ENCODE measurements at places on chromosomes 5 and 9.
A peak's percentile ranks its signal among the peaks of the same experiment; 100 is the strongest.

DNA sequence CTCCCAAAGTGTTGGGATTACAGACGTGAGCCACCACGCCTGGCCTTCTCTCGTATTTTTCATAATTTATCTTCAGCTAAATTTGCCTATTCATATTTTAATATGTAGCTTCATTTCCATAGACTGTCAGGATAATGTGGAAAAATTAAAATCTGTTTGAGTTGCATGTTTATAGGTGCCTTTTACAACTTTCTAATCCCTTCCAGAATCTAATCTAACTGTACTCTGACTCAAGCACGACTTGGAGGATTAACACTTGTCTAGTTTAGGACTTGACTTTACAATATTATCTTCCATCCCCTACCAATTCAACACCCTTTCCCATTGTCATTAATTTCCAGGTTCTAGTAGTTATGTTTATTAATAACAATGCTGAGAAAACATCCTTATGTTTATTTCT, 1761.5 kb downstream of the MAT2B start:
- no peak for DNase-seq

- DNase-seq = no peak
These were observed 45.5 kb downstream of the IL31RA start for GRCh38 chr5:55896663-55897062.

DNA sequence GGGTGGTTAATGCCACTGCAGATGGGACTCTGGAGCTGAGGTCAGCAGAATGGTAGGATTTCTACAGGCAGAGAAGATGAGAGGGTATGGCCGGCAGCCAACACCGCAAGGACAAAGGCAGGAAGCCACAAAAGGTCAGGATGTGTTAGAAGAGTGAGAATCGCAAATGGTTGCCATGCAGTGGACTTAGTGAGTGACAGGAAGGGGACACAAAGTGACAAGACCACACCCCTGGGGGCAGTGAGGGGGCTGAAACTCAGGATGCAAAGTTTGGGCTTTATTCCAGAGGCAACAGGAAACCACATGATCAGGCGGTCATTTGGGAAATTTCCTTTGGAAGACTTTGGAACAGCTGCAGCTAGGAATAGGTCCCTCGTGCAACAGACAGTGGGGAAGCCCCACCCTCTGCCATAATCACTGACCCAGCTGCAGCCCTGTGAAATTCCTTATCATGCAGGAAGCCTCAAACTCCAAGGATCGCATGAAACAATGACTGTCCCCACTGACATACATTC, 14.2 kb upstream of the CCDC180 start:
- DNase-seq = peak; percentile 12

GRCh38 chr9:130908146-130908877, 11.7 kb upstream of the QRFP start:
- no peak for DNase-seq

DNA sequence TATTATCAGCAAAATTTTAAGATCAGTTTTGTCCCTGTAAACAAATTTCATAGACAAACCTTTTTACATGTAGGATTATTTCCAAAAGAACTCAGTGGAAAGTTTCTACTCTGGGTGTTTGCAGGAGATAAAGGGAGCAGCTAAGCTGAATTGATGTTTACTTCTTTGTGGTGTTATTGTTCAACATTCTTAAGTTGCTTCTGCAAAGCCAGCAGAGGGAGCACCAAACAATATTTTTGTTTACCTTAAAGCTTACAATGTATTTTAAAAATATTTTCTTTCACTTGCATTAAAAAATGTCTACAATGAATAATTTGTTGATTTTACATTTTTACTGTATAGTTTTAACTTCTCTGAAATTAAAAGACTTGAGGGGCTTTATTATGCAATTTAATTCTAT, 135.4 kb downstream of the ATG10 start:
- peak; percentile 60 for DNase-seq

GRCh38 chr9:33161011-33161588, 6.0 kb downstream of the B4GALT1 start:
- DNase-seq = peak; percentile 93

DNA sequence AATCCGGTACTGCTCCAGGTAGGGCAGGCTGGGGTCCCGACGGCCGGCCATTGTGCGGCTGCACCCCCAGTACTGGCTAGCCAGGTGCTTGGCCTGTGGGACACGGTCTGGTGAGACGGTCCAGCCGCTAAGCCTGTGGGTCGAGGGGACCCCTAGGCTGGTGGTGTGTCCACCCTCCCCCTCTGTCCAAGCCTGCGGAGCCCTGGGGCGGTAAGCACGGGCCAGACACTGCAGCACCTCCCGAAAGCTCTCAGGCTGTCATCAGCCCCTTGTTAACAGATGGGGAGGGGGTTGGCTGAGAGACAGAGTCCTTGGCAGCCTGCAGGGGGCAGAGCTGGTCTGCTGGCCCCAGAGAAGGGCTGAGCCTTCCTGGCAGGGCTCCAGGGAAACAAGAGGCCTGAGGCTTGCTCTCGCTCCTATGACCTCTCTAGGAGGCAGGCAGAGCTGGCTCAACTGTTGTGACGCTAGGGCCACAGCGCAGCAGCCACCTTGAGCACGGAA, 11.8 kb upstream of the MRNIP start:
- no peak for DNase-seq

GRCh38 chr5:75571547-75571946, 39.7 kb upstream of the ANKDD1B start:
- no peak for DNase-seq

GRCh38 chr5:5986492-5987178, 391.7 kb downstream of the MED10 start:
- no peak for DNase-seq

DNA sequence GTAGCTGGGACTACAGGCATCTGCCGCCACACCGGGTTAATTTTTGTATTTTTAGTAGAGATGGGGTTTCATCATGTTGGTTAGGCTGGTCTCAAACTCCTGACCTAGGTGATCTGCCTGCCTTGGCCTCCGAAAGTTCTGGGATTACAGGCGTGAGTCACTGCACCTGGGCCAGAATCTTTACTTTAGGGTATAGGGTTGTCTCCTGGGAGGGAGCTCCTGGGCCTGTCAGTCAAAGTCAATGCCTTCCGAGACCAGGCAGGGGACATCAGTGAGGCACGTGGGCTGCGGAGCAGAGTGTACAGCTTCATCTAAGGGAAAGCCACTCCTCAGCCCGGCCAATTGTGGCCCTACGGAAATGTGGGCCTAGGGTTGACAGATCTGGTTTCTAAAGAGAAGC, 108.6 kb downstream of the FGF18 start:
- no peak for DNase-seq

- peak; percentile 51 for DNase-seq
These were observed 31.0 kb upstream of the SLC1A3 start for GRCh38 chr5:36575361-36575781.

DNA sequence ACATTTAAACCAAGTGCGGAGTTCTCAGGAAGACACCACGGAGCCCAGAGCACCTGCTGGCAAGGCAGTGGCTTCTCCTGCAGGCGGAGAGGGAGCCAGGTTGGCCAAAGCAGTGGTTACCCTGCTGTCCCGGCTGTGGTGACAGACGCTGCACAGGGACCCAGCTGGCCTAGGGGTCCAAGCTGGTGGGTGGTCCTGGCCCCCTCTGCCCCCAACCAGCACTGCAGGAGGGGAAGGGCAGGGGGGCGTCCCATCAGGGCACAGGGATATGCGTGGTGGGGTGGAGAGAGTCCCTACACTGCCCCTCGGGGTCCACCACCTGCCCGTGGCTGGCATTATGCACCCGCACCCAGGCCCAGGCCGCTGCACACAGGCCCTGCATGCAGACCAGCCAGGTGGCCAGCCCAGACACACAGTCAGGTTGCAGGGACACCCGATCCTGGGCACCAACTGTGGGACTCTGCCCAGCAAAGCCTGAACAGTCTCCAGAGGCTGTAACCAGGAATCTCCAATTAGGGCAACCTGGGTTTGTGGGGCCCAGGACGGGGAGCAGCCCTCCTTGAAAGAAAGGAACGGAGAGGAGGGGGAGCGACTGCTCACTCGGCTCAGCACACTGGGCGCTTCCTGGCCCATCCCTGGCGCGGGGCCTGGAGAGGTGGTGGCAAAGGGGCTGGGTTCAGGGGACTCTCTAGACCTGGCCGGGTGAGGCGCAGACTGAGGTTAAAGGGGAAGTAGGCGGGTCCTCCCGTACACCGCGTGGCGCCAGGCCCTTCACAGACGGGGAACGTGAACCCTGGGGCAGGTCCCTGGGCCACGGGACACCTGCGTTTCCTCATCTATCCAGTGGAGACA, 46.3 kb downstream of the NACC2 start:
- no peak for DNase-seq

GRCh38 chr9:133137451-133138231, 16.6 kb upstream of the RALGDS start:
- DNase-seq = no peak

- no peak for DNase-seq
These were observed 303.6 kb upstream of the ZNF608 start for GRCh38 chr5:125049721-125050702.

DNA sequence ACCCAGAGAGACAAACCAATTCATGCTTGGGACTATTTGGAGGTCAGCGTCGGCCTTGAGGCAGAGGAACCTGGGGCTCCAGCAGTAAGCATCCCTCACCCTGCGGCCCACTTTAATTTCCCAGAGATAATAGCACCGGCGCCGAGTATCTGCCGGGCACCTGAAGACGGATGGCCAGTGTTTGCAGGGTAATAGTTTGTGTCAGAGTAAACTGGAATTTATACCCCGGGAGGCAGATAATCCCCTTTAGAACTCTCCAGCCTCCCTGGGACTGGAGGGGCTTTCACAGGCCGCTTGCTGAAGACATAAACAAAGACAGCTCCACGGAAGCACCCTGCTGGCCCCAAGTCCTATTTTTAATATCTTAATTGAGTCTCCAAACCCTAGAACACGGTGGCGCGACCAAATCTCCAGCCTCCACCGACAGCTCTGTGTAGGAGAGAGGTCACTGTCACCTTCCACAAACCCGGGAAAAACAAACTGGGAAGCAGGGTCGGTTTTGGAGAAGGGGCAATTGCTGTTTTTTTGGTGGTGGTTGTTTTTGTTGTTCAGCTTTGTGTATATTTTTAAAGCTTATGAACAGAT, 17.4 kb upstream of the FCN1 start:
- DNase-seq = no peak

- no peak for DNase-seq
These were observed 257.6 kb downstream of the FBXL7 start for GRCh38 chr5:15757619-15758018.

GRCh38 chr9:83204047-83204446, 141.1 kb upstream of the RASEF start:
- no peak for DNase-seq

GRCh38 chr9:7859701-7860334, 60.2 kb upstream of the DMAC1 start:
- DNase-seq = no peak

- DNase-seq = peak; percentile 26
These were observed 28.5 kb upstream of the CDK5RAP2 start for GRCh38 chr9:120608421-120608820.

DNA sequence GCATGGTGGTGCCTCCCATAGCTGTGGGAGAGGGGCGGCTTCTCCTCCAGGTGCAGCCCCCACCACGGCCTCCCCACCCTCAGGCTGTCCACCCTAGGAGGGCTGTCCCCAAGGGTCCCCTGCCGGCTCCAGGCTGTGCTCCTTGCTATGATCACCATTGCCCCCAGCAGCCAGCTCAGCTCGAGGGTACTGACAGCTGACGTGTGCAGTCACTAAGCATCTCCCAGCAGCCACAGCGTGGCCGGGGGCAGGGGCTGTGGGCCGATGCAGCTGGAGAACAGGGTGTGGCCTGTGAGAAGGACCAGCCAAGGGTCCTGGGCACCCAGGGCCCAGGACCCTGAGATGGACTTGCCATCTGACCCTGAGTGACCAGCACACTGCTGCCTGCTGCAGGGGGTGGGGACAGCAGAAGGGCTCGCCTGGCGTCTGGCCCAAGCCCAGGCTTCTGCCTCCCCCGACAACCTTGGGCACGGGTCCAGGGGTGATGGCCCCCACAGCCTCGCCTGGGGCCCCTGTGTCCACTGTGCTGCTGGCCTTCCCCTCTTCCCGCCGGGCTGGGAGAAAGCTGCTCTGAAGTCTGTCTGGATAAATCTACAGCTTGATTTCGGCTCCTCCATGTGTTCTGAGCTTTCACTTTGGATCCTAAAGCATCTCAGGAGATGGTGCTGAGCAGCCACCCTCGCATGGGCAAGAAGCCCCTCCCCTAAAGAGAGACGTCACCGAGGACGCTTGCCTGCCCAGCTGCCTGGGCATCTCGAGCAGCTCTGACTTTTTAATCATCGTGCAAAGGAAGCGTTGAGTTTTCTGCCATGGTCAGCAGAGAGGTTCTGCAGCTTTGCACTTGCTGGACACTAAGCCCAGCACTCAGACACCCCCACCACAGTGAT, 5.5 kb downstream of the KCNT1 start:
- no peak for DNase-seq

- no peak for DNase-seq
These were observed 1252.5 kb downstream of the EFNA5 start for GRCh38 chr5:106418196-106418595.

- DNase-seq = peak; percentile 12
These were observed 1.2 kb downstream of the SSBP2 start for GRCh38 chr5:81749561-81750307.

DNA sequence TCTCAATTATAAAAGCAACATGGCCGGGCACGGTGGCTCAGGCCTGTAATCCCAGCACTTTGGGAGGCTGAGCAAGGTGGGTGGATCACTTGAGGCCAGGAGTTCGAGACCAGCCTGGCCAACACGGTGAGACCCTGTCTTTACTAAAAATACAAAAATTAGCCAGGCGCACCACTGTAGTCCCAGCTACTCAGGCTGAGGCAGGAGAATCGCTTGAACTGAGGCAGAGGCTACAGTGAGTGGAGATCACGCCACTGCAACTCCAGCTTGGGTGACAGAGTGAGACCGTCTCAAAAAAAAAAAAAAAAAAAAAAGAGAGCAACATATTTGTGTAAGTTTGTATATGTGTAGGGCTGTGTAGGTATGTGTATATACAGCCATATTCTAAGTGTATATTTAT, 7.5 kb downstream of the RPS6 start:
- DNase-seq = no peak

- no peak for DNase-seq
These were observed 39.7 kb upstream of the RNU6ATAC start for GRCh38 chr9:134204041-134204440.

GRCh38 chr9:70220216-70220615, 38.6 kb upstream of the SMC5 start:
- DNase-seq = no peak

DNA sequence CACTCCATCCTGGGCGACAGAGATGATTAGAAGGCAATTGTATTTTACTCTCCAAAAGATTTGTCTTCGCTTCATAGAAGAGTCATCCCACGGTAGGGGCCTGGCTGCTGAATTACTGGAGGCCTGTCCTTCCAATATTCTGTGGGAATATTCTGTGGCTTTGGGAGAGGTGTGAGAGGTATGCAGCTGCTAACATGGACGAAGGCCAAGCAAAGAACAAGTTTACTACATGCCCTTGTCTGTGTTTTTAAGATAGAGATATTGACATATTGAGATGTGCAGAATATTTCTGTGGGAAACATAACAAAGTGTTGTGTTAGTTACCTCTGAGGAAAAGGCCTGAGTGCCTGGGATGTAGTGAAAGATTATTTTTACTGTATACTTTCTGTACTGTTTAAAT, 71.8 kb upstream of the SMIM15 start:
- no peak for DNase-seq

- peak; percentile 78 for DNase-seq
These were observed 17.2 kb upstream of the GCNT1 start for GRCh38 chr9:76441551-76442322.

GRCh38 chr5:172074896-172075295, 68.5 kb upstream of the FBXW11 start:
- no peak for DNase-seq

Data from HCEC 1CT (cell line).